ENCODE measurements at places on chromosomes 1 and 21.

- DNase-seq: no peak
Measured at GRCh38 chr21:45574081-45574501, 31.9 kb upstream of the SLC19A1 start.

DNA sequence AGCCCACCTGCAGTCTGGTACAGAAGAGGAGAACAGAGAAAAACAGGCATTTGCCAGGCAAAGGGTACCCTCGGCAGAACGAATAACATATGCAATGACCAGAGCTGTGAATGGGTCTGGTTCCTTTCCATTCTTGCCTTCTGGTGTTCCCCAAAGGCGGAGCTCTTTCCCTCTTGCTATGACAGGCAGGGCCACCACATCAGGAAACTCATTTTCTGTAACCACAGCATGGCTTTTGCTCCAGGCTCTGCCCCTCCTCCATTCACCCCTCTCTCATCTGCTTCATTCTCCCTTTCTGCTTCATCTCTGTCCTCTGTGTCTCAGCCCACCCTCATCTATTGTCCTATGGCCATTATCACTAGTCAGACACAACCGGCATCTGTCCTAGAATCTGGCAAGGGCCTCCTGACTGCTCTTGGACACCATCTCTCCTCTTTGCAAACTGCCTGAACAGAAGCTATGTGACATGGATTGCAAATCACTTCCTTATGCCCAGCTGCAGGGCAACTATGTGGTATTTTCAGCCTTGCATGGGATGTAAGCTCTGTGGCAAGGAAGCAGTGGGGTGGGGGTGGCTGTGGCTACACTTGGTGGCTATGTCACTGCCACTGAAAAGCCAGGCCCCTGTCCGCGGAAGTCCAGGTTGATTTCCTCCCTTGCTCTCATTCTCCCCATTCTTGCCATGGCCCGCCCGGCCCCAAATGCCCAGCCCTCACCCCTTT lies 78.8 kb upstream of the ABCD3 start:
- no peak for DNase-seq

DNA sequence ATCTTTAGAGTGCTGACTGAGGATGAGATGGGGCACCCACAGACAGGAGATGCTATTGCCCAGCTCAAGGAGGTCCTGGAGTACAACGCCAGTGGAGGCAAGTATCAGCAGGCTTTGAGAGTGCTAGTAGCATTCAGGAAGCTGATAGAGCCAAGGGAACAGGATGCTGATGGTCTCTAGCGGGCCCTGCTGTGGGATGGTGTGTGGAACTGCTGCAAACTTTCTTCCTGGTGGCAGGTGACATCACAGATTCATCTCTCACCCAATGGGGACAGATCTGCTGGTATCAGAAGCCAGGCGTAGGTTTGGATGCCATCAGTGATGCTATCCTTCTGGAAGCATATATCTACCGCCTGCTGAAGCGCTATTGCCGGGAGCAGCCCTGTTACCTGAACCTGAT lies 609.8 kb upstream of the NCAM2 start:
- DNase-seq: no peak

GRCh38 chr1:29438991-29439390 lies 202.7 kb downstream of the PTPRU start:
- DNase-seq: no peak

GRCh38 chr1:241635556-241636152 lies 4.5 kb downstream of the CHML start:
- DNase-seq: no peak

GRCh38 chr1:94394247-94394646 lies 23.9 kb upstream of the ABCD3 start:
- no peak for DNase-seq

DNA sequence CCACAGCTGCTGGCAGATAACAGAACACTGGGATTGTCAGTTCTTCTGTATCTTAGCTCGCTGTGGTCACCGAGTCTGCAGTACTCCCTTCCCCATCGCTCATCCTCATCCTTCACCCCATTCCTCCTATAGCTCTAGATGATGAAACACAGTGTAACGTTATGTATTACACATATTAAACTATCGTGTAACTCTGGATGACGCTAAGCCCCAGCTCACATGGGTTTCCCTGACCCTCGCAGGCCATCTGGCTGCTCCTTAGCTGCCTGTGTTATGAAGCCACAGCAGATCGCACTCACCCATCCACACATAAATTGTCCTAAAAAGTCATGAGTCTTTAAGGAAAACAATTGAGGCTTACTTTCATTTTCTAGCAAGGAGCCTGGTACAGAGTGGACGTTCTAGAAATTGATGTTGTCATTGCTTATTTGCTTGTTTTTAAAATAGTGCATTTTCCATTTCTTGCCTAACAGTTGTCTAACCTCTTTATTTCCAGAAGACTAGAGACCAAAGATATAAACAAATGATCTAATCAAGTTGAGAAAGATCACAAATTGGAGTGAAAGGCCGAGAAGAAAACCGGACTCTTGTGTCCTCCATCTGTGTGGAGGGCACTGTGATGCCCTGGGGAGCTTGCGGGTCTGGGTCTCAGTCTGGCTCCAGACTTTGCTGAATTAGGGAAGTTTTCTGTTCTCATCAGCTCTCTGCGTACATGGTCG lies 24.3 kb upstream of the PCP4 start:
- DNase-seq: no peak

DNA sequence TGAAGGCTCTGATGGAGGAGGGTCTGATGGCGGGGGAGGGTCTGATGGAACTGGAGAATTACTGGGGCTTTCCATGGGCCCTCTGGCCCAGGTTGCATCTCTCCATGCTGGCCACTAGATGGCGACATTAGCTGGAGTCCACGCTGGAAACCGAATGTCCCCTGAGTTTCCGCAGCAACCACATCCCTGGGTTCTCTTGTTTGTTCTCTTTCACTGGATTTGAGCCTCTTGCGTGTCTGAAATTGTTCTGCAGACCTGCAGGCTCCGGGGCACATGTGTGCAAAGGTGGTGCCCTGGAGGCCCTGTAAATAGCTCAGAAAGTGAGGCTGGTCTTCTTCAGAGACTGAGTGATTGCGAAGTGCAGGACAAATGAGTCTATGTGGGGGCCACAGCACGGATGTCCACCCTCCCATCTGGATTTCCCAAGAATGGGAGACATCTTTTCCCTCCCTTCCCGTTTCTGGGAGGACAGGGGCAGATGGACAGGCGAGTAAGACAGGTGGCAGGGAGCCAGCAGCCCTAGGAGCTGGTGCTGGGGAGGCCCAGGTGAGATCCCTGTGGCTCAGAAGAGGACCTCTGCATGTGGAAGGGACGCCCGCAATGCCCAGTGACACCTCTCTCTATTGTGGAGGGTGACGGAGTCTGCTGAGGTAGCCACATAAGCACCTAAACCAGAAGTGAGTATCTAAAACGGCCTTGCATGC lies 73.2 kb upstream of the ABCG1 start:
- peak; percentile 31 for DNase-seq

GRCh38 chr1:21572221-21572620 lies 63.0 kb downstream of the ALPL start:
- DNase-seq: no peak

GRCh38 chr1:16607433-16607851 lies 5.9 kb downstream of the NBPF1 start:
- DNase-seq: no peak

GRCh38 chr1:178055779-178056471 lies 38.0 kb upstream of the RASAL2 start:
- no peak for DNase-seq

DNA sequence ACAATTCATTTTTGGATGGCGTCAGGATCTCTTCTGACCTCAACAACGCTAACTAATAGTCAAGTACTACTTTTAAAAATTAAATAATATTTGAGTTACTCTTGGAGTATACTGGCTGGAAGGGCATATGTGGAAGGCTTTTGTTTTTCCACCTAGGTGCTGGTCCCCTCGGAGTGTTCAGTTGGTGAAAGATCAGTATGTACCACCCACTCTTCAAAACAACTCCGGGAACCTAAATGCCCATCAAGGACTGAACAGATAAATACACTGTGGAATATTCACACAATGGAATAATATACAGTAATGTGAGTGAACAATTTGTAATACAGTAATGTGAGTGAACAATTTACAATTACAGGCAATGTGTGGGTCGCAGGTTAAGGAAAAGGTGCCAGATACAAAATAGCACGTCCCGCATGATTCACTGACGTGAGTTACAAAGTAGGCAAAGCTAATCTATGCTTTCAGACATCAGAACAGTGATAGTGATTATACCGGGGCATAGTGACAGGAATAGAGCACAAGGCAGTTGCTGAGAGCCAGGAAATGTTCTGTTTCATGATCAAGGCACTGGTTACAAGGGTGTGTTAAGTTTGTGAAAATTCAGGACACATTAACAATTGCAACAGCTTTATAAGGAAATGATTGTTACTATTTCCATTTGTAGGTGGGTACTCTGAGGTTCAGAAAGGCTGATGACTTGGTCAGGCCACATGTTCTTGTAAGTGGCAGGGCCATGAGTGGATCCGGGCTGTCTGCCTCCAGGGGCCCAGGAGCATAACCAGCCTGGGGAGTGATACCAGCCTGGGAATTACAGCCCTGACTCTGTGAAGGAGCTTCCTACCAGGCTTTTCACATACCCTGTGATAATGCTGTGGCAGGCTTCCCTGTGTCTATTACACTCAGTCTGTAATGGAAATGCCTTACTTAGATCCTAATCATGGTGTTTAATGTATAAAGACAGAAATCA lies 59.3 kb upstream of the ABCD3 start:
- no peak for DNase-seq
